ENCODE measurements at places on chromosomes 2 and 18. TPM values are rescaled to one million over a fixed set of nuclear protein-coding genes. Genes with fewer than 3 reads are reported as not detected.
A peak's percentile ranks its signal among the peaks of the same experiment; 100 is the strongest.

ORMDL1 gene
- total RNA-seq: 48.2 TPM

CRYBA2 gene
- not detected for total RNA-seq

PLGLB2 gene
- total RNA-seq: not detected

MSH6 gene
- 151 TPM for total RNA-seq

TMEM17 gene
- total RNA-seq: 0.14 TPM

FAM136A gene
- total RNA-seq: 63.0 TPM

SMIM21 gene
- not detected for total RNA-seq

C2orf80 gene
- total RNA-seq: not detected

ARHGEF33 gene
- total RNA-seq: not detected

GPATCH11 gene
- total RNA-seq: 11.7 TPM

LOXHD1 gene
- 0.11 TPM for total RNA-seq

NPHP1 gene
- total RNA-seq: 1.3 TPM

FHL2 gene
- 4.4 TPM for total RNA-seq

ALPP gene
- not detected for total RNA-seq

COL6A3 gene
- total RNA-seq: 4.0 TPM

MAP2 gene
- total RNA-seq: not detected

MARCO gene
- not detected for total RNA-seq

LRRTM4 gene
- not detected for total RNA-seq

DNA sequence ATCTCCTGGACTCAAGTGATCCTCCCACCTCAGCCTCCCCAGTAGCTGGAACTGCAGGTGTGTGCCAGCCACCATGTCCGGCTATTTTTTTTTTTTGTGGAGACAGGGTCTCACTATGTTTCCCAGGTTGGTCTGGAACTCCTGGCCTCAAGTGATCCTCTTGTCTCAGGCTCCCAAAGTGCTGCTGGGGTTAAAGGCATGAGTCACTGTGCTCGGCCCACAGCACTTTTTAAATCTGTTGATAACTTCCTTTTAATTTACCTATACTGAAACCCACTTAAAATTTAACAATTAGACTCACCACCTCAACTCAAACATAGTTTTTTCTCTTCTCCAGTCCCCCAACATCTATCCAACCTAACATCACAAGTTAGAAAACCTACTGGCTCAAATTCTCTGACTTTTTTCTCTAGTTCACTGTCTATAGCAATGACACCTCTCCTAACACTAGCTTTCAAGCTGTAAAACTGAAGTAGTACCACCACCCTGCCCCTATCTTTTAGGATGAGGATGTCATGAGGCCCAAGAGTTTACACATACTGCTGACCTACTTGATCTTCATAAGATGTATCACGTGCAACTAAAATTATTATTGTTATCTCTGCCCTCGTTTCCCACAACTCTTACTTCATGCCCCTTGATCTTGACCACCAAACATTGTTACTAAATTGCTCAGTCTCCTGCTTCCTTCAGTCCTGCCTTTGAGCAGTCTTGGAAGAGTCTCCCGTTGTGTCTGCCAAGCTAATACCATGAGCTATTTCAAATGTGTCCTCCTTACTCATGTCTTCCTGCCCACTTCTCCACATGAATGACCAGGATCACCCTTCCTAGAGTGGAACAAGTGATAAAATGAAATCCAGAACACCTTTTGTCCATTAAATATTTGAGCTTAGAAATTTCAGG lies 142.3 kb upstream of the ZFP36L2 start:
- DNase-seq: no peak

DNA sequence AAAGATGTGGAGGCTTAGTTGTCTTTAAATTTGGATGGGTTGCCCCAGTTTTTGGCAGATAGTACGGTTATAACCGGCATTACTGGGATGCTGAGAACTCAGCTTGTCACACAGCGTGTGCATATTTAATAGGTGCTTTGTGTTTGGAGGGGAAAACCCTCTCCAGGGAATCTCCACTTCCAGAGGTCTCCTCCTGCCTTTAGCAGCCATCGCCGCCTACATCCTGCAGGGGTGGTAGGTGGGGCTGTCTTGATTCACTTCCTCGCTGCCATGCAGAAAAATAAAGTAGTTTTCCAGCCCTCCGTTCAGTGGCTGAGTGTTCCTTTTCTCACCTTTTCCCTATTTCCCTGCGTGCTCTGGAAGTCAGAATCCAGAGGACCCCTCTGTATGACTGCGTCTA lies 76.4 kb downstream of the ITGB1BP1 start:
- DNase-seq: no peak

- no peak for DNase-seq
Measured at GRCh38 chr2:151056870-151057269, 204.8 kb downstream of the RBM43 start.

DNA sequence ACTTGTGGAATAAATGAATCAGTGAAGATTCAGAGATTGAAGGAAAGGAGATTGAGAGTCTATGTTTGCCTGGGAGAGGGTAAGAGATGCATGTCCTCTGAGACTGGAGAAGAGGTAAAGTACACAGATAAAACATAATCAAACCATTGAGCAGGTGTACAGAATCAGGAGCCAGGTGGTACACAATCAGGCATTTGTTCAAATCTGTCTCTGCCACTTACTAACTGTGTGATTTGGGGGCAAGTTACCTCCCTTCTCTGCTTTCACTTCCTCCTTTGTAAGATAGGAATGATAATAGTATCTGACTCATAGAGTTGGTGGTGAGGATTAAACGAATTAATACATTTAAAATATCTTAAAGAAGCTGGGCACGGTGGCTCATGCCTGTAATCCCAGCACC lies 94.0 kb downstream of the CDK15 start:
- no peak for DNase-seq

- no peak for DNase-seq
Measured at GRCh38 chr2:11514081-11514730, 19.6 kb upstream of the GREB1 start.

DNA sequence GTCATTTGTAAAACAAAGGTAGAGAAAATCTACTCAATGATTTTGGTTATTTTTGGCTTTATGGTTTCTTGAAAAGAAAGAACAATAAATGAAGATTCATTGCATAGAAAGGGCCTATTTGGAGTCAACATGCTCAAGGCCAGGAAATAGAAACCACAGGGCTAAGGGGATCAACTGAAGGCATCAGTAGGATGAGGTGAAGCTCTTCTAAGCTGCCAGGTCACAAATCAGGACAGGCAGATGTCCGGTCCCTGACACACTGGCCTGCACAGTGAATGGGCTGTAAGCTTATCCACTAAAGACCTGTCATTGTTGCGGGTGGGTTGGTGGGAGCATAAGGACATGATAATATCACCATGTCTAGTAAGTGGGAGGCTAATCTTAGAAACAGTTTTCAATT lies 31.6 kb upstream of the RNF138 start:
- no peak for DNase-seq

DNA sequence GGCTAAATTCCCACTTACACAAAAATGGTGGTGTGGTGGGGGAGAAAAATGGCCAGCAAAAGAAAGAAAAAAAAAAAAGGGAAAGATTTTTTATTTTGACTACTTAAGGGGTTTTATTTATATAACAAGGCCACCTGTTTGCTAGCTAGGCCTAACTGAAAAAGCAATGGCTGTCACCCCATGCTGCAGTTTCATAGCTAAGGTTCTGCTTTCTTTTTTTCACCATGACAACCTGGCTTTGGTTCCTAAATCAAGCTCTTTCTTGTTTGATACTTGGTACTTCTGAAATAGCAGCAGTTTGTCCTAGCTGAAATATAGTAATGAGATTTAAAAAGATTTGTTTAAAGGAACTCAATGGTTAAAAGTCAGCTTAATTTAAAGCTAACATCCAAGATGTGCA lies 433.2 kb upstream of the MEX3C start:
- DNase-seq: no peak

- DNase-seq: no peak
Measured at GRCh38 chr18:30903566-30903965, 139.0 kb downstream of the DSC3 start.

DNA sequence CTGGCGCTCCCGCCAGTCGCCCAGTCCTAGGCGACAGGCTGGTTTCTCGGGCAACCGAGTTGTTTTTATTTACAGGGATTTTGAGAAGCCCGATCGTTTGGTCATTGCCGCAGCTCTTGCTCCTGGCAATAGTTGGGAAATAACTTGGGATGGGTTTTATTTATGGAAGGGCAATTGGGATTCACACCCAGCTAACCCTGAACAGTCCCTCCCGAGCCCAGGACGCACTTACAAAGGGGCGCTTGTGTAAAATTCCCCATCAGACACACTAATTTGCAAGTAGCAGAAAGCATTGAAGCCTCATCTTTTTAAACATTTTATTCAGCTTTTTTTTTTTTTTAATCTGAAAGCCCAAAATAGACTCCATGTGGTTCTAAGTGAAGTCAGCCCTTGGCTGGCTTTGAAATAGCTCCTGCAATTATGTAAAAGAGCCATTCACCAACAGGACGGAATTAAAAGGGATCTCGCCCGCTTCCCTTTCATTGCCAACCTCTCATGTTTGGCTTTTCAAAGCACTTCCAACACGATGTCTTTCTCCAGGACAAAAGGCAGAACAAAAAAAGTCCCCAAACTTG lies 3.6 kb upstream of the GBX2 start:
- no peak for DNase-seq

GRCh38 chr2:39243469-39244123 lies at the start of gene CDKL4:
CDKL4 (minus strand) TSS chr2:39243970.
- peak; percentile 26 for DNase-seq

DNA sequence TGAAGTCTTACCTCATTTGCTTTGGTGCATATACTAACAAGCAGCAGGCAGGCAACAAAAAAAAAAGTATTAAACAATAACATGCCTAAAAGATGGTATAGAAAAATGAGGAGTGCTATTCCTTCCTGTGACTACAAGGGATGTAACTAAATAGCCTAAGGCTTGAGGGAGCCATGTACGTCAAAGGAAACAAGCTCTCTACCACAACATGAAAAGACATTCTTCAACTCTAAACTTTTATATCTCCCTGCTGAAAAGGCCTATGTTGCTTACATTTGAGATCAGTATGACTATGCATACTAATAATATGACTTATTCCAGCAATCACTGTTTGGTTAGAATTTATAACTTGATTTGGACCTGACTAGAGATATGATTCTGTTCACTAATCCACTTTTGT lies 347.9 kb downstream of the ADCYAP1 start:
- no peak for DNase-seq

GRCh38 chr2:233409286-233409991 lies 55.1 kb downstream of the DGKD start:
- no peak for DNase-seq

DNA sequence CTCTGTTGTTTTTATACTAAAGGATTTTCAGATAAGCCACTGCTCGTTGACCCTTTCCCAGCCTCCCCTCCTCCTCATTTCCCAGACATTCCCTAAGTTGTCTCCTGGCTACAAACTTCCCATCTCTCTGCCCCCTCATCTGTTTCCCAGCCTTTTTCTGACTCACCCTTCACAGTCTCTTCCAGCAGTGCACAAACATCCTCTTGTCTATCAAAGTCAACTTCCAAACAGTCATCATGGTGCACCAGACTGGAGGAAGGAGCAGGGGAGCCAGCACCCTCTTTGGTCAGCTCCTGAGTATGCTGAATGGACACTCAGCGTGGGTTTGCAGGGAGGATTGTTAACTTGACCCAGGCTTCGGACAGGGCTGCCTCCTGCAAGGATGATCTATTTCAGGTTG lies 26.6 kb upstream of the SPRED2 start:
- DNase-seq: no peak

- no peak for DNase-seq
Measured at GRCh38 chr2:130915595-130916437, 79.1 kb downstream of the ARHGEF4 start.

- peak; percentile 54 for DNase-seq
Measured at GRCh38 chr2:9463698-9464034, 10.7 kb upstream of the IAH1 start.

GRCh38 chr2:48219234-48219554 lies 310.8 kb upstream of the STON1 start:
- DNase-seq: no peak

- no peak for DNase-seq
Measured at GRCh38 chr2:217981971-217982370, 20.8 kb downstream of the TNS1 start.

DNA sequence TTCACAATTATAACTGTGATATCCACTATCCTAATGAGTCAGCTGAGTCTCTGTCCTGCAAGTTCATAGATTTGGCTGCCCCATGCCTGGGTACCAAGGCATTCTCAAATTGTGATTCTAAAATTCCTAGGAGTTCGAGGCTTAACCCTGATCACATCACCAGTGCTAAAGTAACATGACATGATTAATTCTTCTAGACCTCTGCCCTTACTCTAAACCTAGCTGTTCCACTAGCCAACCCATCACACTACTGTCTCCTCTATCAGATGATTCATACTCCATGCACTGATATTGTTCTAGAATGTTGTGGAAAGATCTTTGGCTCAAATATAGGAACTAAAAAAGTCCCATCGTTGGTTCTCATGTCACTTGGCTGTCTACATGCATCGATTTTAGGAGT lies 487.6 kb downstream of the PIK3C3 start:
- DNase-seq: no peak

DNA sequence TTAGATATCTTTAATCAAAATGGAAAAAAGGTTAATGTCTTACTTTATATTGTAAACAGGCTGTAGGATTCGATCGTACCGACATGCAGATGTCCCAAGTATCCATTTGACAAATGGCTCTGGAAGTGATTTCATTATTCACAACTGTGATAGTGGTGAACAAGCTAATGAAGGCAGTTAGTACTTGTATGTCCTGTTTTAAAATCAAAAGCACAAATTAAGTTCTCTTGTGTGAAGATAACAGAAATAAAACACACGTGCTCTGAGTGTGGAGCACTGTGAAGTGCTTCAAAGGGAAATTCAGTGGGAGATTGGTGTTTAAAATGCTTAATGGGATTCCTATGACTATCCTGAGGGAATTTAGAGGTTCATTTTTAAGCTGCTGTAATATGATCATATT lies 8.6 kb upstream of the LRP1B start:
- no peak for DNase-seq

DNA sequence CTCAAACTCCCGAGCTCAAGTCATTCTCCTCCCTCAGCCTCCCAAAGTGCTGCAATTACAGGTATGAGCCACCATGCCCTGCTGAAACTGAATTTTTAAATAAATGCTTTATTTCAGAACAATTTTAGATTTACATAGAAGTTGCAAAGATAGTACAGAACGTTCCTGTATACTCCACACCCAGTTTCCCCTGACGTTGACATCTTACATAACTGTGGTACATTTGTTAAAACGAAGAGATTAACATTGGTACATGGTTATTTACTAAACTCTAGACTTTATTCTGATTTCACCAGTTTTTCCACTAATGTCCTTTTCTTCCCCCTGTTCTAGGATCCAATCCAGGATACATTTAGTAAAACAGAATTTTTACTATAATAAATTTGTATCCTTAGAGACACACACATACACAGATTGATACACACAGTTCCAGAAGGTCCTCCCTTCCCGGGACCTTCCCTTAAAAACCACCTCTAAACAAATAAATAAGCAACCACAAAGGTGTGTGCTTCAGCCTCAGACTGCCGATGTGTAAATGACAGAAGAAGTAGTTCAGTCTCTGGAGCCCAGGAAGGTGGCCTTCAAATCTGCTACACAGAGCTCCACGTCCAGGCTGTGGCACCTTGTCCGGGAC lies 6.9 kb downstream of the NEU2 start:
- DNase-seq: no peak
